AG09319 (cell line): ENCODE measurements at places on chromosomes 5 and 9.

- DNase-seq: no peak
These were observed 213.9 kb downstream of the PBX3 start for GRCh38 chr9:125961072-125961471.

DNA sequence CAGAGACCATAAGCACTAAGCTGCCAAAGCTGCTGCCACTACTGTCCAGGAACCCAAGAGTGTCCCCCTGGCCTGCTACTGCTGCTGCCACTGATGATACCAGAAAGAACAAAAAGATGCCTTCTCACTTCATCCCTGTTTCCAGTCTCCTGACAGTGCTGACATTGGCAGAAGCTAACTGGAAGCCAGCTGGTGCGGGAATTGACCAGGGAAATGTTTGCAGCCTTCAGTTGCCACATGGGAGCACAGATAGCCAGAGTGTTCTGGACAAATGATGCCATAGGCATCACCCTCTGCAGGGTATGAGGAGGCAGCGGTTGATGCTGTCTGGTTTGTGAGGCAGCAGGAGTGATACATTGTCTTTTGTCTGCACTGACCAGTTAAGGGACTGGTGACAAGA is 258.4 kb downstream of the ZSWIM6 start:
- no peak for DNase-seq

DNA sequence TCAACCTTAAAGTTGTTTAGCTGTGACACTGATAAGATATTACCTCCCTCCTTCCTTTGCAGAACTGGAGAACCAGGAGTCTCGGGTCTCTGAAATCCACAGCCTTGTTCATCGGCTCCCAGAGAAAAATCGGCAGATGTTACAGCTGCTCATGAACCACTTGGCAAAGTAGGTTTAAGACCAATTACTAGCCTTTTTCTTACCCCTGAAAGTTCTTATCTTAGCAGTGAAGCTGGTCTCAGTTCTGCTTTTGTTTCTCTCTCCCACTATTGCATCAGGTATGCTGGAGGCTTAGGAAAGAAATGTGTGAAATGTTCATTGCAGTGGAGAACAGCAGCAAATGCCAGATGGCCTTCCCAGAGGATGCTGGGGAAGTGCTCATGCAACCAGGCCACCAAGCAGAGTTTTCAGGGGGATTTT is 287.4 kb downstream of the ARHGAP26 start:
- no peak for DNase-seq

DNA sequence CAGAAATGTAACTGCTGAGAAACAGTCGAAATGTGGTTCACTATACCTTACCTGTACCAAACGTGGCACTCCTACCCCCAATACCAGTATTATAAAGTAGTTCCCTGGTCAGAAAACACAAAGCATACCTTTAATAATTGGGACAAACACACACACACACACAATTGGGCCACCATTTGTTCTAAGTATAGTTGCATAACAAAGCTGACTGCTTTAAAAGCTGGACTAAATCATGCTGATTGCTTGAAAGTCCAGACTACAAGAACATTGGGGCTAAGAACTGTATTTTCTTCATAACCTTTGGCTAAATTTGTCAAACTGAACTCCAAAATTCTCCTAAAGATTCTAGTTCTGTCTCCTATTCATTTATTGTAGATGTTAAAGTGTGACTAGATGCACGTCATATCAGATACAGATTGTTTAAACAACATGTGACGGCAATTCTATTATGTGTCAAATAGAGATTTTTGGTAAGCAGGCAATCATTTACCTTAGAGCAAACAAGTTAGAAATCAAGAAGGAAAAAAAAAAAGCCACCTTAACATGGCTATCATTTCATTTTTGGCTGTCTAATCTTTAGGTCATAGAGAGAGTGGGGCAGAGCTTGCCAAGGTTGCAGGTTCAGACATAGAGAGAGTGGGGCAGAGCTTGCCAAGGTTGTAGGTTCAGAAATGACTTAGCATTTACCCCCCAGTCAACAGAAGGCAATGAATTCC is 265.1 kb downstream of the ARL15 start:
- DNase-seq: no peak

- no peak for DNase-seq
These were observed 21.6 kb downstream of the UBAC1 start for GRCh38 chr9:135939351-135940265.
